ENCODE measurements at places on chromosomes 12 and 14. TPM values are rescaled to one million over a fixed set of nuclear protein-coding genes. Genes with fewer than 3 reads are reported as not detected.

DNA sequence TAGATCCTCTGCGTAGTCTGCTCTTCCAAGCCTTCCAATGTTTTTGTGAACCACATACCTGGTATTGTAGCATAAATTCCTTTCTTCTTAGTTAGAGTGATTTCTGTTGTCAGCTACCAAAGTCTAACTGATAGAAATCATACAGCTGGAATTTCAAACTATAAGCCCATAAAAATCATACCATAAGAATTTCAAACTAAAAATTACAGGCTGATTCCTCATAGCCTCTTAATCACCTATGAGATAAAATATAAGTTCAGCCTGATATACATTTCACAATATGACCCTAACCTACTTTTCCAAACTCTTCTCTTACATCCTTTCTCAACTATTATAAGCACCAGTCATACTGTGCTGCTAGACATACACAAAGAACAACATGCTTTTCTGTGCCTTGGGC, 64.8 kb downstream of the PTHLH start:
- no peaks in the 10 kb centered on the region for H3K27me3 ChIP-seq
- H3K36me3 ChIP-seq: no peaks in the 10 kb centered on the region
- H3K4me1 ChIP-seq: no peaks in the 10 kb centered on the region
- H3K27ac ChIP-seq: no peak overlapping the region
- DNase-seq: no peak

- H3K27me3 ChIP-seq: no peaks in the 10 kb centered on the region
- H3K4me3 ChIP-seq: no peak overlapping the region
- H3K36me3 ChIP-seq: no peaks in the 10 kb centered on the region
- no peak overlapping the region for H3K27ac ChIP-seq
- no peak for DNase-seq
- no peaks in the 10 kb centered on the region for H3K4me1 ChIP-seq
Observed at GRCh38 chr14:20278414-20278813, 27.3 kb downstream of the TTC5 start.

DNA sequence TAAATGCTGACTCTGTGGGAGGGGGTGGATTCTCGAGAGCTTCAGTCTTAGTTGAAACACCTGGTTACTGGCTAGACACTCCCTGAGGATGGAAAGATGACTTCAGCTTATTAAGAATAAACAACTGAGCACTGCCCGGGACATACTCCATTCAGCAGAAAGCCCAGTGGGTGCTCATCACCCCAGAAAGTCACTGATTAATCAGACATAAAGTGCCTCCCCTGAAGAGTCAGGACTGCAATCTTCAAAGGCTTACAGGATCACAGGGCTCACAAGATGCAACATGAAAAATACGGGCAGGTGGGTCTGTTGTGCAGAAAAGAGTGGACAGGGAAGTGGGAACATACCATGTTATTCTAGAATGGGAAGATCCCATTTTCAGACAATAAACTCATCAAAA, 207.0 kb downstream of the CALM1 start:
- H3K4me1 ChIP-seq: no peaks in the 10 kb centered on the region
- H3K4me3 ChIP-seq: no peak overlapping the region
- H3K36me3 ChIP-seq: no peaks in the 10 kb centered on the region

- H3K27ac ChIP-seq: peak overlapping the region; percentile 76
- H3K36me3 ChIP-seq: no peaks in the 10 kb centered on the region
- peak overlapping the region; percentile 66 for H3K4me3 ChIP-seq
- H3K4me1 ChIP-seq: peaks cover 35% of the 10 kb centered on the region
Observed at GRCh38 chr12:132490422-132491137, 629 bp downstream of the FBRSL1 start.

DNA sequence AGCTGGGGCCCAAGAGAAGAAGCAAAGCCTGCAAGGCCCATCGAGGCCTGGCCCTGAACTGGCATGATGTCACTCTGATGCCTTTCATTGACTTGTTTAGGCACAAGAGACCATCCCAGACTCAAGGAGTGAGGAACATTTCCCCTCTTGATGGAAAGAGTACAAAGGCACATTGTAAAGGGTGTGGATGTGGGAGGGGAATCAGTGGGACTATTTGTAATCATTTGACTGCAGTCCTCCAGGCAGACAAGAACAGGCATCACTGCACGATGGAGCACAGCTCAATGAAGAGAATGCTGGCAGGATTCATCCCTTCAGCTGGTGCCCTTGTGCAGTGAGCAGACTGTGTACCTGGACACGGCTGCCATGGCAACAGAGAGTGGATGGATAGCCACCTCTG, 87.9 kb downstream of the LGMN start:
- no peak overlapping the region for H3K4me3 ChIP-seq
- no peaks in the 10 kb centered on the region for H3K27me3 ChIP-seq
- no peaks in the 10 kb centered on the region for H3K36me3 ChIP-seq
- H3K27ac ChIP-seq: no peak overlapping the region

The SPIC gene
- not detected for total RNA-seq

GRCh38 chr12:33455096-33455495, 15.5 kb upstream of the SYT10 start:
- H3K4me3 ChIP-seq: no peak overlapping the region
- H3K27me3 ChIP-seq: no peaks in the 10 kb centered on the region
- H3K36me3 ChIP-seq: no peaks in the 10 kb centered on the region
- no peak overlapping the region for H3K27ac ChIP-seq
- DNase-seq: no peak

GRCh38 chr14:70008284-70009262, 129.4 kb downstream of the SMOC1 start:
- DNase-seq: no peak
- H3K27me3 ChIP-seq: no peaks in the 10 kb centered on the region
- peak overlapping the region; percentile 13 for H3K27ac ChIP-seq
- no peaks in the 10 kb centered on the region for H3K4me1 ChIP-seq
- H3K4me3 ChIP-seq: no peak overlapping the region

DNA sequence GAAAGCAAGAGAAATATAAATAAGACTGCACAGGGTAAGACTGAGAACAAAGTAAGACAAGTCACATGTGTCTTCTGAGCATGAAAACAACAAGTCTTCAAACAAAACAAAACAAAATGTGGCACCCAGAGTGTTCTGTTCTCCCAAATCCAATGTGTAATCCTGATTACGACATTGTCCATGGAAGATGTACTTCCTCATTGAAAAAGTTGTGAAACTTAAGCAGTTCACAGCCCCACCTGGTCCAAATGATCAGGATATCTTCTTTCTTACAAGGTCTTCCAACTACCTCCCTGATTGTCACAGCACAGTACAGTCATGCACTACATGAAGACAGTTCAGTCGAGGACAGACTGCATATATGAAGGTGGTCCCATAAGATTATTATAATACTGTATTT, 23.3 kb upstream of the NEK9 start:
- no peaks in the 10 kb centered on the region for H3K4me1 ChIP-seq
- H3K36me3 ChIP-seq: no peaks in the 10 kb centered on the region
- no peaks in the 10 kb centered on the region for H3K27me3 ChIP-seq
- H3K4me3 ChIP-seq: no peak overlapping the region
- H3K27ac ChIP-seq: no peak overlapping the region

The TAS2R30 gene
- 3.7 TPM for total RNA-seq

The SDR9C7 gene
- total RNA-seq: not detected

The SLC39A5 gene
- not detected for total RNA-seq

The P2RX2 gene
- total RNA-seq: 8.2 TPM

DNA sequence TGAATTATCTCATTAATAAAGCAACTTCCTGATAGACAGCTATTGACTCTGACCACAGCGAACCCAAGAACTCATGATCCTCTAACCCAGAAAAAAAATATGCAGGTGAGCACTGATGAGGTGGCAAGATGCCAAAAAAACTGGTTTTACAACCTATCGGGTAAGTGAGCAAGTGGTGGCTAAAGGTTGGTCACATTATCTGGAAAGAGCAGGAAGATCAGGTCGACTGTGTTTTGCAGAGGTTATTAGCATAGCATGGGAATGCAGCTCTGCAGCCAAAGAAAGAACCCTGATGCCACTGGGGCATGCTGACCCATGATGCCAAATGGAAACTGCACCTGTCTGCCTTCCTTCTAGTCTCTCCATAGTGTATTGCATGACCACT, 23.5 kb downstream of the BHLHE41 start:
- H3K27me3 ChIP-seq: no peaks in the 10 kb centered on the region
- peaks cover 7% of the 10 kb centered on the region for H3K4me1 ChIP-seq
- H3K4me3 ChIP-seq: no peak overlapping the region
- DNase-seq: peak; percentile 76
- H3K27ac ChIP-seq: no peak overlapping the region

- no peaks in the 10 kb centered on the region for H3K36me3 ChIP-seq
- H3K4me3 ChIP-seq: no peak overlapping the region
- H3K27ac ChIP-seq: no peak overlapping the region
- no peaks in the 10 kb centered on the region for H3K27me3 ChIP-seq
- no peak for DNase-seq
Observed at GRCh38 chr14:103889313-103890051, 38.8 kb upstream of the TDRD9 start.

The CLEC6A gene
- not detected for total RNA-seq

DNA sequence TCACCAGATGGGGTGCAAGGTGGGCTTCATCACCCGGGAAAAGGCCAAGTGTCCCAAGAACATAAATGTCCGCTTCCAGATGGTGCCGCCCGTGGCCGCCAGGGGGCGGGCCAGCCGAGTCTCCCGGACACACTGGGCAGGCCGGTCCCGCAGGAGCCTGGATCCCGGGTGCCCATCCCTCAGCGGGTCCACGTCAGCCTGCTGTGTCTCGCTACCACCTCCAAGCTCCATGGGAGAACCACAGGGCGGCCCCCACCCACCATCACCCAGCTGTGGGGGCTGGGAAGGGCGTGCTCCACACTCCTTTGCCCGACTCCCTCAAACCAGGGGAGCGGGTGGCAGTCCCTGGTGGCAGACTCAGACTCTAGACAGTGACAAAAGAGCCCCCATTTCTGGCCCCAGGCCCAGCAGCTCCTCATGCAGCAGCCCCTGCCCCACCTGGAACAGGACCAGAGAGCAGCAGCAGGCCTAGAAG, 22.0 kb upstream of the NUDT14 start:
- H3K4me1 ChIP-seq: no peaks in the 10 kb centered on the region
- H3K27me3 ChIP-seq: peaks cover 4% of the 10 kb centered on the region
- H3K36me3 ChIP-seq: no peaks in the 10 kb centered on the region
- H3K27ac ChIP-seq: no peak overlapping the region

The BEST3 gene
- total RNA-seq: 2.1 TPM

GRCh38 chr14:70392676-70393075, 24.2 kb downstream of the SYNJ2BP start:
- DNase-seq: no peak
- H3K36me3 ChIP-seq: no peaks in the 10 kb centered on the region
- no peak overlapping the region for H3K27ac ChIP-seq
- H3K27me3 ChIP-seq: no peaks in the 10 kb centered on the region
- no peak overlapping the region for H3K4me3 ChIP-seq
- H3K4me1 ChIP-seq: no peaks in the 10 kb centered on the region

- no peaks in the 10 kb centered on the region for H3K27me3 ChIP-seq
- DNase-seq: no peak
- H3K36me3 ChIP-seq: no peaks in the 10 kb centered on the region
- no peak overlapping the region for H3K27ac ChIP-seq
- H3K4me1 ChIP-seq: no peaks in the 10 kb centered on the region
Observed at GRCh38 chr12:116393255-116393654, 115.8 kb upstream of the MED13L start.

The APOF gene
- 0.62 TPM for total RNA-seq

The TDRD9 gene
- total RNA-seq: 18.2 TPM

DNA sequence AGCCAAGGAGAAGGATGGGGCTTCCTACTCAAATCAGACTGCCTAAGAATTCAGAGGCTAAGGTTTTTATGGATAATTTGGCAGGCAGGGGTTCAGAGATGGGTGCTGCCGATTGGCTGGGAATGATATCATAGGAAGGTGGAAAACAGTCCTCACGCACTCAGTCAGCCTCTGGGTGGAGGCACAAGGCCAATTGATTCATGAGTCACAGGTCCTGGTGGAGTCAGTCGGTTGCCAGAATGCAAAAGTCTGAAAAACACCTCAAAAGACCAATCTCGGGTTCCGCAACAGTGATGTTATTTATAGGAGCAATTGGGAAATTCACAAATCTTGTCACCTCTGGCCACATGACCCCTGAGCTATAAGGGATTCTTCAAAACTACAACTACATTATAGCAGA, 105.5 kb downstream of the GXYLT1 start:
- H3K36me3 ChIP-seq: no peaks in the 10 kb centered on the region
- no peaks in the 10 kb centered on the region for H3K4me1 ChIP-seq
- no peak overlapping the region for H3K4me3 ChIP-seq
- no peak for DNase-seq

- H3K27me3 ChIP-seq: no peaks in the 10 kb centered on the region
- no peak for DNase-seq
- H3K27ac ChIP-seq: no peak overlapping the region
- no peaks in the 10 kb centered on the region for H3K36me3 ChIP-seq
- no peaks in the 10 kb centered on the region for H3K4me1 ChIP-seq
- no peak overlapping the region for H3K4me3 ChIP-seq
Observed at GRCh38 chr12:26976687-26977086, 37.5 kb downstream of the TM7SF3 start.

GRCh38 chr12:92110083-92110640, 35.5 kb downstream of the BTG1 start:
- DNase-seq: no peak
- H3K36me3 ChIP-seq: no peaks in the 10 kb centered on the region
- no peak overlapping the region for H3K27ac ChIP-seq
- H3K27me3 ChIP-seq: no peaks in the 10 kb centered on the region
- no peaks in the 10 kb centered on the region for H3K4me1 ChIP-seq

- DNase-seq: peak; percentile 38
- no peaks in the 10 kb centered on the region for H3K4me1 ChIP-seq
- H3K36me3 ChIP-seq: no peaks in the 10 kb centered on the region
- no peaks in the 10 kb centered on the region for H3K27me3 ChIP-seq
- no peak overlapping the region for H3K4me3 ChIP-seq
Observed at GRCh38 chr12:107884769-107885694, 110.5 kb downstream of the ASCL4 start.

DNA sequence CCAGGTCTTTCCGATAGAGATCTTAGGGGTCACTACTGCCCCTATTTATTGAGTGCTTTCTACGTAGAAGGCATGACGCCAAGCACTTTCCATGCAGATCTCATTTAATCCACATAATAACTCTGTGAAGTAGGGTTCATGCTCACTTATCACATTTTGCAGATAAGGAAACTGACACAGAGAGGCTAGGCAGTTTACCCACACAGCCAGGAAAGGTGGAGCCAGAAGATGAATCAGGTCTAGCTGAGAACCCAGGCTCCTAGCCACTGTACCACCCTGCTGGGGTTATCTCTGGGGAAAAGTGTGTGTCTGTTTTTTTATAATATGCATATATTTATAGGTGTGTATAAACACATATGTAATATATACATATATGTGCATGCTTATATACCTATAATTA, 83.6 kb downstream of the KSR2 start:
- H3K4me3 ChIP-seq: no peak overlapping the region
- H3K27me3 ChIP-seq: no peaks in the 10 kb centered on the region
- DNase-seq: no peak
- no peaks in the 10 kb centered on the region for H3K36me3 ChIP-seq
- no peaks in the 10 kb centered on the region for H3K4me1 ChIP-seq

GRCh38 chr12:124920353-124920935, 6.0 kb upstream of the UBC start:
- H3K27me3 ChIP-seq: no peaks in the 10 kb centered on the region
- DNase-seq: no peak
- peaks cover 4% of the 10 kb centered on the region for H3K4me1 ChIP-seq
- H3K4me3 ChIP-seq: no peak overlapping the region

GRCh38 chr12:77847060-77847541, 16.4 kb downstream of the NAV3 start:
- H3K27ac ChIP-seq: peak overlapping the region; percentile 20
- no peaks in the 10 kb centered on the region for H3K36me3 ChIP-seq
- H3K4me1 ChIP-seq: peaks cover 10% of the 10 kb centered on the region
- DNase-seq: no peak
- H3K4me3 ChIP-seq: no peak overlapping the region
- no peaks in the 10 kb centered on the region for H3K27me3 ChIP-seq

- DNase-seq: no peak
- no peak overlapping the region for H3K4me3 ChIP-seq
- no peaks in the 10 kb centered on the region for H3K4me1 ChIP-seq
- no peak overlapping the region for H3K27ac ChIP-seq
- no peaks in the 10 kb centered on the region for H3K36me3 ChIP-seq
- H3K27me3 ChIP-seq: no peaks in the 10 kb centered on the region
Observed at GRCh38 chr12:59844750-59845149, 248.9 kb downstream of the SLC16A7 start.

The CRIP1 gene
- 22.0 TPM for total RNA-seq

Measured in prostate gland (tissue), 2 donors.